ENCODE measurements at places on chromosomes 2 and 18. TPM values are rescaled to one million over a fixed set of nuclear protein-coding genes. Genes with fewer than 3 reads are reported as not detected.

WNT10A gene
- 8.1 TPM for polyA plus RNA-seq

IL37 gene
- not detected for polyA plus RNA-seq

NEURL3 gene
- polyA plus RNA-seq = not detected

- DNase-seq = no peak
Observed at GRCh38 chr2:174473796-174474195, 13.0 kb downstream of the GPR155 start.

DNA sequence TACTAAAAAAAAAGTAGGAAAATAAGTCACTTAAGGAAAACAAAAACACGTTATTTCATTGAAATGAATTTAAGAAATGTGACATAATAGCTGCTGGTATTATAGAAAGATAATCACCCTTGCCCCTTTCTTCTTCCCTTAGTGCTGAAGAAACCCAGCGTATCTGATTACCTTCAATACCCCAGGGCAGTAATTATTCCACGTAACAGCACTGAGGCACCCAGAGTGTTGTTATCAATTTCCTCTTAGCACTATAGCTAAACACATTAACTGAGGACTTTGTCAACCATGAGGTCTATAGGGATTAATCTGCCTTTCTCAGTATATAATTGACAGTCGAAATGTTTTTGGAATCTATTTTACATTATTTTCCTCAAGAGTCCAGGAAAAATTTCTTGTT lies 180.0 kb upstream of the NXPH2 start:
- DNase-seq = no peak

GRCh38 chr2:220482716-220483115 lies 855.3 kb downstream of the SLC4A3 start:
- DNase-seq = no peak

- DNase-seq = no peak
Observed at GRCh38 chr18:33957707-33958106, 267.0 kb downstream of the NOL4 start.

GRCh38 chr18:58076052-58076451 lies 32.0 kb downstream of the NEDD4L start:
- DNase-seq = no peak

DNA sequence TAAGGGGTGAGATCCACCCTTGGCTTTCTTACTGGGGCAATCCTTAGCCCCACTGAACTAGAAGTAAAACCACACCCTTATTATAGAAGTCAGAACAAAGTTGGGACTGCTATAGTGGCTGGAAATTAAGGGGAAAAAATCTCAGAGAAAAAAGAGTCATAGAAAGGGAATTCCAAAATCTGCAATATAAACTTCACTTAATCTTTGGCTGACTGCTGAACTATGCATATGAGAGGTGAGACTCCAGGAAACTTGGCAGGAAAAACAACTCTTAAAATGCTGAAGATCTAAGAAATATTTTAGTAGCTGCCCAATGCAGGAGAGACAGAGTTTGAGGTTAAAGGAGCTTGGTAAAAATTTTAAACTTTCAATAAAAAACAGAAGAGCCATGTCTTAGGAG lies 201.8 kb upstream of the FN1 start:
- DNase-seq = no peak

Data from CD4-positive, alpha-beta memory T cell (primary cell).